Lower leg skin (tissue), 4 donors: ENCODE measurements at places on chromosomes 5 and 9. TPM values are rescaled to one million over a fixed set of nuclear protein-coding genes. Genes with fewer than 3 reads are reported as not detected.

The PCA3 gene
- total RNA-seq: not detected

The TAF1L gene
- total RNA-seq: not detected

DNA sequence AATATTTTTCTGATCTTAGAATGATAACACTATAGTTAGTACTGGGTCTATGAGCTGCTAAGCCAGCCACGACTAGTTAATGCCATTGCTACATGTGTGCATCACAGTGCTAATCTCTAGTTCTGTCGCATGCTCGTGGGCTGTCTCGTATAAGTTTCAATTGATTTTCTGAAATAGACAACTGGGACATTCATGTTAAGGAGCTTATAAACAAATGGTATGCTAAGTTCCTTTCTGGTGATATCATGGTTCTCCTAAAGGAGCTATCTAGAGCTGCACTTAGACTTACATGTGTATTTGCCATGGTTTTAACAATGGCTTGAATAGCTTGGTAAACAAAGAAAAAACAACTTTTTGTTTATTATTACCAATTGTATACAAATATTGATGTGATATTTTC is 46.2 kb downstream of the F2RL2 start:
- DNase-seq: no peak

GRCh38 chr5:67335426-67335825 is 138.8 kb upstream of the CD180 start:
- no peak for DNase-seq

DNA sequence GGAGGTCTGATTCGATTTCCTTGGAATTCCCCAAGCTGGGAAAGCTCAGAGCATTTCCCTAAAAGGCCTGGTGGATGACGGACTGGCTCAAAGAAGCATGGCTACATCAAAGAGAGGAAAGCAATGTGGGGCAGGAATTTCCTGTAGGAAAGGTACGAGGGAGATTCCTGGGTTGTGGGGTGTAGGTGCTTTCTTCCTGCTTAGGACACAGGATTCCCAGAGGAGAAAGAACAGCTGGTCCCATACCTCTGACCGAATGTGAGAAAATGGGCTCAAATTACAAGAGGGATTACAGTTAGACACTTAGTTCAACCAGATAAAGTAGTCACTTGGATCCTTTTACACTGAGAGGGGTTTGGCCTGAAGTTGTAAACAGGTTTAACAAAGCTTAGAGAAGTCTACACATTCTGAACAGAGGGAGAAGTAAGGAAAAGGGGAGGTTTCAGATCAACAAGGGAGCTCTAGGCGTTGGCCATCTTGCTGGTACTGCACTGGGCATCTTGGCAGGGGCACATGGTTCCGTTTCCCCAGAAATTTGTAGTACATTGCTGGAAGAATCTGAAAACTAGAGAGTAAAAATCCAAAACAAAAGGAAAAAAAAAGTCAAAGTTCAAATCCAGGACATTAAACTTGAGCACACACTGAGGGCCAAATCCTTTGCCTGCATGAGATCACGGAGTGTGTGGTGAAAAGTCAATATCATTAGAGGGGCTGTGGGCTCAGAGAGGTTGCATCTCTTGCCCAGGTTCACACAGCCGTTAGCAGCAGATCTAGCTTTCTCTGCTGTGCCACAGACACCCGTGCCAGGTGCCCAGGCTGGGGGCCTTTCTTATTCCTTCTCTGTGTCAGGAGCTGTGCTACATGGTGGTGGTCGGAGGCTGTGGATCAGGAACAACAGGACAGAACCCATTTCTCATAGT is 171.3 kb downstream of the RGS3 start:
- no peak for DNase-seq

GRCh38 chr9:19162026-19162366 is 34.7 kb upstream of the PLIN2 start:
- no peak for DNase-seq

DNA sequence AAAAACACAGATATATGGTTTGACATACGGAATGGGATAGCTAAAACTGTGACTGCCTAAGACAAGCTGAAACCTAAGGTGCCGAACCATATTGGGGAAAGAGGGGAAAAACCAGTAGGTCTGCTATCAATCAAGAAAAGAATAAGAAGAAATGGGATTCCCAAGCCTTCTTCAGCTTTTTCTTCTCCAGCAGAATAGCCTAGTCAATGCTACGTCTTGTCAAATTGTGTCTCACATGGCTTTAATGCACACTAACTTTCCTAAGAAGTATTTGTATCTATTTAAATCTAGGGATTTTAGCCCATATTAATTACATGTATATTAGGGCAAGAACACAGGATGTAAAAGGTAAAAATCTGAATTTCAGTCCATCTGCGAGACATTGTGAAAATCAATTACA is 797 bp upstream of the FBXO38 start:
- no peak for DNase-seq

The HAVCR2 gene
- total RNA-seq: 6.1 TPM

- DNase-seq: no peak
These were observed 327.8 kb downstream of the TMEM167A start for GRCh38 chr5:82749461-82749820.

- DNase-seq: no peak
These were observed 63.3 kb upstream of the SLC30A5 start for GRCh38 chr5:69030358-69031062.

- peak; percentile 29 for DNase-seq
These were observed 28.4 kb downstream of the TIMD4 start for GRCh38 chr5:156934450-156935211.

DNA sequence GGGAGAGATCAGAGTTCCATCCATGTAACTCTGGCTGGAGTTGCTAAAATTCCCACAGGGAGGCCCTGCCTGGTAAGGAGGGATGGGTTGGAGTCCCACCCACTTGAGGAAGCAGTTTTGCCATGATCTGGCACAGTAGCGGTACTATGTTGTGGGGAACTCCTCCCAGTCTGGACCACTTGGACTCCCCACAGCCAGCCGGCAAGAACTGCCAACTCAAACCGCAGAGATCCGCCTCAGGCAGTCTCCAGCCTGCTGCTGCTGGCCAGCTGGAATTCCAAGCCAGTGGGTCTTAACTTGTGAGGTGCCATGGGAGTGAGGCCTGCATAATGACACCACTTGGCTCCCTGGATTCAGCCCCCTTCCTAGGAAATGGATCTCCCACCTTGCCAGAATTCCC is 151.9 kb downstream of the NDUFS4 start:
- no peak for DNase-seq

- DNase-seq: no peak
These were observed 339.4 kb downstream of the KDM4C start for GRCh38 chr9:7097040-7097715.

DNA sequence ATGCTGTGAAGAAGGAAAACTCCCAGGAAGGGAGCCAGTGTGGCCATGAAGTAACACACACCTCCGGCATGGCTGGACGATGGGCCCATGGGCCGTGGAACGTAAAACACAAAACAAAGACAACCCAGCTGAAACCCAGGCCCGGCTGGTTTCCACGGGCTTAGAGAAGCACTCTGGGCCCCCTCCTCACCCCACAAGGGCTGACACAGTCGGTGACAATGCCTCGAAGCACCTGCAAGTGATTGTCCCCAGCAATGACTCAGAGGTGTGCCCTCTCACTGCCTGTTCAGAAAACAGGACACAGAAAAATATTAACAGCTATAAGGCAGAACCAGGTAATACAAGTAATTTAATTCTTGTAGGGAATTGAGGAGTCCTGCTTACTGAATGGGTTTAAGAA is 135.3 kb downstream of the ROR2 start:
- DNase-seq: no peak

The LRRC70 gene
- total RNA-seq: 4.5 TPM

- DNase-seq: no peak
These were observed 8.4 kb downstream of the UBTD2 start for GRCh38 chr5:172274951-172275753.

- no peak for DNase-seq
These were observed 22.6 kb downstream of the OTULIN start for GRCh38 chr5:14687023-14687665.

DNA sequence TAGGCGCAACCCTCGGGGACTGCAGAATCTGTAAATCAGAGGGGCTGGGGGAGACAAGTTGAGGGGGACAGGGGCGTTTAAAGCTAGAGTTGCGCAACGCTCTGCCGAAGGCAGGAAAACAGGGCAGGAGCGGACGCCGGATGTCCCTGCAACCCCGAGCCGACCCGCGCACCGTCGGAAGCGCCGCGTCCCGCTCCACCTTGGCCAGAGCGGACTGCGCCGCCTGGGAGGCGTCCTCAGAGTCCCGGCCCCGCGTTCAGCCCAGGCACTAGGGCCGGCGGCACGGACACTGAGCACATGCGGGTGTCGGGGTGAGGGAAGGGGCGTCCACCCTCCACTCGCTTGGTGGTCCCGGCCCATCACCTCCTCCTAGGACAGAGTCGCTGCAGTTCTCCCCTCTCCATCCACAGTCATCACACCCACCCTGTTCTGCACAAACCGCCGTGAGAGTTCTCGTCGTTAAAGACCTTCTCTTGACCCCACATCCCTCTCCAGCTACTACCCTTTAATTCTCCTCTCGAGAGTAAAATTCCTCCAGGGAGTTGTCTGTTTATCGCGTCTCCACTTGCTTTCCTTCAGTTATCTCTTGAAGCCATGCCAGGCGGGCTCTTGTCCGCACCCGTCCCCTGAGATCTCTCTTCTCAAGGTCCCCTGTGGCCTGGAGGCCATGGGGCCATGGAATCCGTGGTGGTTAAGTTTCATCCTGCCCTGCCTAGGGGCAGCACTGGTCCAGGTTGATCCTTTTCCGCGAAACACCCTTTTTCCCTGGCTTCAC is 796 bp upstream of the PDLIM7 start:
- no peak for DNase-seq

GRCh38 chr5:179112469-179113142 is 52.4 kb downstream of the ZNF354C start:
- DNase-seq: no peak

GRCh38 chr5:14167211-14167845 is 24.2 kb downstream of the TRIO start:
- no peak for DNase-seq

GRCh38 chr5:172766287-172767108 is 4.5 kb downstream of the DUSP1 start:
- DNase-seq: peak; percentile 96

The C9orf152 gene
- 5.8 TPM for total RNA-seq

GRCh38 chr5:143234162-143234842 is 169.2 kb downstream of the NR3C1 start:
- no peak for DNase-seq

DNA sequence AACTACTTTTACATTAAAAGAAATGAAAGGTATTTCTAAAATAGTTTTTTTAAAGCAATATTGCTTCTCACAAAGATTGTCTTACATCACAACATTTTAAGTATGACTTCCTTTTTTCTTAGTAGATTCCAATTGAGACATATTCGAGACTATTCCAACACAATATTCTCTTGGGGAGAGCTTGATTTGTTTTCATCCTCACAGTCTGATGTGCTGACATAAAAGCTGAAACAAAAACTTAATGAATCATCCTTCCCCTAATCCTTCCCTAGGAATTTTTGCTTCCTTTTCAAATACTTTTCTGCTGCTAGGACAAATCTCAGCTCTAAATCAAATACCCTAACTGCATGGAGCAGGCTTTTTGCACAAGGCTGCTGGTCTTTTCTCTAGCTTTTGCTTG is 245.8 kb upstream of the MAP3K1 start:
- DNase-seq: no peak

- no peak for DNase-seq
These were observed 1312.0 kb upstream of the WWC1 start for GRCh38 chr5:166979307-166979895.

The NR5A1 gene
- not detected for total RNA-seq

- DNase-seq: no peak
These were observed 32.8 kb upstream of the SPRY4 start for GRCh38 chr5:142357469-142358090.

GRCh38 chr9:16708656-16709435 is 161.6 kb downstream of the BNC2 start:
- DNase-seq: no peak

DNA sequence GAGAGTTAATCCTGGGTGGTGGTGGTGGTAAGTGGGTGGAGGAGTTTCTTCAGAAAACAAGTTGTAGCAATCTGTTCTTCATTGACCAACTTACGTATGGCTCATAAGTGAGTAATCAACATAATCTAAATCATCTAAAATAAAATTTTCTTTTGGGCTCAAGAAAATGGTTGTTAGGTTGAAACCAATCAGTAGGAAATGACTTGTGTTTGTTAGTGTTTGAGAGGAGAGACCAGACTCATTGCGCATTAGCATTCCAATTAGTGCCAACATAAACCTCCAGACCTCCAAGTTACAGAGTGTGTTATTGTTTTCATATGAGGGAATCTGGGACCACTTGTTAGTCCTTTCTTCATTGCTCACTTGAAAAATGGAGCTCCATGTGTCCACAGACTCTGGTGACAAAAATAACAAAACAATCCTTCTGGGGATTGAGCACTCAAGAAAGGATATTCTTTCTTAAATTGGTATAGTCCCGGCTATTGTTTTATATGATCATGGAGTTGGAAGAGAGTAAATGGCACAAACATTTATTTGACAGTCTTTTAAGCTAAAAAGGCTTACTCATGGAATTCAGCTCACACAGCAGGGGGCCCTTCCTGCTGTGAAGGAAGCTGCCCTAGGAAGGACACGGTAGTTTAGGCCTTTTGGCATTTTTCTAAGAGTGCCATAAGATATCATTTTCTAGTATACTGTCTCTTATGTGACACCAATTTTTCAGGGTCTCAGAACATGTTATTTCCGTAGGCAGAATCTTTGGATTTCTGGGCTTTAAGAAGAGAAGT is 441.1 kb downstream of the EBF1 start:
- no peak for DNase-seq

The C5orf58 gene
- 0.19 TPM for total RNA-seq

The ARL14EPL gene
- not detected for total RNA-seq

GRCh38 chr5:144697847-144698262 is 527.2 kb downstream of the KCTD16 start:
- no peak for DNase-seq

The GABBR2 gene
- not detected for total RNA-seq

The PPP3R2 gene
- total RNA-seq: not detected

The PCDHGB1 gene
- total RNA-seq: 1.1 TPM

The NMUR2 gene
- not detected for total RNA-seq

The IL13 gene
- not detected for total RNA-seq

The LHX3 gene
- total RNA-seq: not detected

DNA sequence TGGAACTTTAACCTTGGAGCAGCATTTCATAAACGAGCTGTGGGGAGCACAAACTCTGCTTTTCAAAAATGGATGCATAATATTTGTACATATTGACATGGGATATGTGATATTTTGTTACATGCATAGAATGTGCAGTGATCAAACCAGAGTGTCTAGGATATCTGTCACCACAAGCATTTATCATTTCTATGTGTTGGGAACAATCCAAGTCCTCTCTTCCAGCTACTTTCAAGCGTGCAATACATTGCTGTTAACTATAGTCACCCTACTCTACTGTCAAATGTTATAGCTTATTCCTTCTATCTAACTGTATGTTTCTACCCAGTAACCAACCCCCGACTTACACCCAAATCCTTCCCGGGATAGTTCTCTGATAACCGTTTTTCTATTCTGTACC is 15.0 kb upstream of the C5orf58 start:
- no peak for DNase-seq

DNA sequence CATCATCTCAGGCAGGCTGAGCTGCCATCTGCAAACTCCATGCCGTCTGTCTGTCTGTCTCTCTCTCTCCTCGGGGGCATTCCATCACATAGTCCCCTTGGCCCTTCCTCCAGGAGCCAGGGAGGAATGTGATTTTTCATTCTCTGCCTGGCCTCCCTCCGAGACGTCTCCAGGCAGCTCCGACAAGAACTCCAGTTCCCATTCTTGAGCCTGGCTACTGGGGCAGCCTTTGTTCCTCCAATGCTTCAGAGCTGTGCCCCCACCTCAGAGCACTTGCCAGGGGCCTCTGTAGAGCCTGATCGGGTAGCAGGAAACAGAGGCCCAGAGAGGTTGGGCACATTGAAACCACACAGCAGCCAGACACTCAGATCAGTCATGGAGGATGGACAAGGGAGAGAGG is 74.0 kb downstream of the COL27A1 start:
- no peak for DNase-seq
